ENCODE measurements at places on chromosomes 2 and 18.

GRCh38 chr2:48397846-48398245 lies 132.1 kb upstream of the STON1 start:
- DNase-seq, result no peak

DNA sequence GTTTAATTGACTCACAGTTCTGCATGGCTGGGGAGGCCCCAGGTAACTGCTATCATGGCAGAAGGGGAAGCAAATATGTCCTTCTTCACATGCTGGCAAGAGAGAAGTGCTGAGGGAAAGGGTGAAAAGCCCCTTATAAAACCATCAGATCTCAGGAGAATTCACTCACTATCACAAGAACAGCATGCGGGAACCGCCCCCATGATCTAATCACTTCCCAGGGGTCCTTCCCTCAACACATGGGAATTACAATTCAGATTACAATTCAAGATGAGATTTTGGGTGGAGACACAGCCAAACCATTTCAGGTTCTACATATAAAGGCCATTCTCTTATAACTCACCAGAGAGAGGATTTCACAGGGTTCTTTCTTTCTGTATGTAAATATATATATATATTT lies 62.9 kb downstream of the VRK2 start:
- DNase-seq, result no peak

GRCh38 chr2:101608408-101609310 lies 88.8 kb upstream of the MAP4K4 start:
- no peak for DNase-seq

- DNase-seq, result no peak
Measured at GRCh38 chr18:37611614-37612279, 46.1 kb upstream of the CELF4 start.

- no peak for DNase-seq
Measured at GRCh38 chr2:158975271-158975921, 7.0 kb downstream of the TANC1 start.

DNA sequence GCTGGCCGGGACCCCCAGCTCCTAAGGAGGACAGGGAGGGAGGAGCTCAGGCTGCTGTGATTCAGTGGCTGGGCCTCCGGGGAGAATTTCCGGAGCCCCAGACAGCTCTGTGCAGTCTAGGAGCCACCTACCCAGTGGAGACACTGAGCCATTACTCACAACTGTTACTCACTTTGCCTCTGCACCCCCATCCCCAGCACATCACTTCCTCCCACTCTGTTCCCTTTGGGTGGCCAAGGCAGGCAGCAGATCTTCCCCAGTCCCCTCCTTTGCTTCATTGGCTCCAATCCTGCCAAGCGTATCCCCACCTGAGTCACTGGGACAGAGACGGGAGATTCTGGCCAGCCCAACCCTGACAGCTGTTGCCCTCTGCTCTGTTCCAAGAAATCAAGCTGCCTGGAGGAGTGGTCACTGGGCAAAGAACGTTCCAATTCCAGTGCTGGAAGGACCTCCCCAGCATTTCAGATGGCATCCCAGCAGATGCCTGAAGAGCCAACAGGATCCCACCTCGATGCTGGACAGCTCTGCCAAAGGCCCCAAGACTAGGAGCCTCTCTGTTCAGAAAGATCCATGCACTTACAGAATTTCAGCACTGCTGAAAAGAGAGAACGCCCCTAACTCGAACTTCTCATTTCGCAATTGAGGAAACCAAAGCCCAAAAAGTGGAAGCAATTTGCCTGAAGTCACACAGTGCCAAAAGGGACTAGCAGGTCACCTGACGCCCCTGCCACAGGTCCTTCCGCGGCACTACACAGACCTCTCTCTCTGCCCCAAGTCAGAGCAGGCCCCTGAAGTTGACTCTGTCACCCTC lies 68.3 kb downstream of the TNS1 start:
- DNase-seq, result no peak

DNA sequence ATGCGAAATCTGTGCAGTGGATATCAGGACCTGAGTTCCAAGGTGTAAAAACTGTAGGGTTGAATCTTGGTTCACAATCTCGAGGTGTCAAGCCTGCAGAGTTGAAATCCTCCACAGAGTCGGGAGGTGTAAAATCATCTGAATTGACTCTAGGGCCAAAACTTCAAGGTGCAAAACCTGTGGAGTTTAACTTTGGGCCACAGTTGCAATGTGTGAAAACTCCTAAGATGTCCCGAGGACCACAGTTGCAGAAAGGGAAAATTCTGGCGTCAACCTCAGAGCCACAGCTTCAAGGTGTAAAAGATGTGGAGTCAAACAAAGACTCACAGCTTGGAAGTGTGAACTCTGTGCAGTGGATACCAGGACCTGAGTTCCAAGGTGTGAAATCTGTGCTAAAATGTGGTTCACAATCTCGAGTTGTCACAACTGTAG lies 9.8 kb upstream of the ZNF512 start:
- no peak for DNase-seq

- DNase-seq, result no peak
Measured at GRCh38 chr2:11877764-11878163, 131.3 kb downstream of the LPIN1 start.

- DNase-seq, result no peak
Measured at GRCh38 chr2:132448771-132449170, 32.2 kb downstream of the GPR39 start.

GRCh38 chr2:113173542-113174375 lies at the start of gene PSD4:
TSS of gene PSD4 (plus strand) at chr2:113173971. CDS start at chr2:113182457, 8,486 bp downstream.
- DNase-seq, result peak; percentile 94

GRCh38 chr2:240463274-240463865 lies 27.9 kb downstream of the GPC1 start:
- no peak for DNase-seq

- DNase-seq, result no peak
Measured at GRCh38 chr2:204272610-204273287, 272.5 kb upstream of the PARD3B start.

DNA sequence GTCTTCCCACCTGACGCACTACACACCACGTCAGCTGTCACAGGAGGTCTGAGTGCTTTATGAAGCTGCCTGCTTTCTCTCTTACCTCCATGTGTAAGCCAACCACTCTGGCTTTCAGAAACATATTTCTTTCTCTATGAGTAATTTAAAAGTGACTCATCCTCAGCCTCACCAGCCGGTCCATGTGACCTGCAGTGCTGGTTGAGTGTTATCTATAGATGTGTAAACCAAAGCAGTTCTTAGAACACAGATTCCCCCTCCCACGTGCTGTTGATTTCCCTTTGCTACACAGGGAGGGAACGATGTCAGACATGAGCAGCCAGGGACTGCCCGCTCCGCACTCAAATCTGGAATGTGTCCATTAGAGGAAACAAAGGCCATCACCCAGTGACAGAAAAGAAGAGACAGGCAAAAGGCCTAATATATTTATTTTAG lies 157.8 kb downstream of the BCL2 start:
- peak; percentile 86 for DNase-seq

DNA sequence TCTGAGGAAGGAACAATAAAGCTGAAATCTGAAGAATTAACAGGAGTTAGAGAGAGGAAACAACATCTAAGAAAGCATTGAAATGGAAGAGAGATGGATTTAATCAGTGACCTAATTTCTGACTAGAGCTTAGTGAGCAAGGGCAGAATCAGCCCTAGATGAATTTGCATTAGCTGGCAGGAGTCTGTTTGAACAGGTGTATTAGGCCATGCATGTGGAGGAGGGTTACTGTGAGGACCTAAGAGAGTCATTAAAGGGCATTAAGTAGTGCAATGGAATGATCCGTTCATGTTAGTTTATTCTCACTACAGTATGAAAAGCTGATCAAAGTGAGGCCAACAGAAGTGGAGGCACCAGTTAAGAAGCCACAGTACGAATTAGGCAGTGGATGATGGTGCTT lies 285.3 kb downstream of the GRB14 start:
- no peak for DNase-seq

DNA sequence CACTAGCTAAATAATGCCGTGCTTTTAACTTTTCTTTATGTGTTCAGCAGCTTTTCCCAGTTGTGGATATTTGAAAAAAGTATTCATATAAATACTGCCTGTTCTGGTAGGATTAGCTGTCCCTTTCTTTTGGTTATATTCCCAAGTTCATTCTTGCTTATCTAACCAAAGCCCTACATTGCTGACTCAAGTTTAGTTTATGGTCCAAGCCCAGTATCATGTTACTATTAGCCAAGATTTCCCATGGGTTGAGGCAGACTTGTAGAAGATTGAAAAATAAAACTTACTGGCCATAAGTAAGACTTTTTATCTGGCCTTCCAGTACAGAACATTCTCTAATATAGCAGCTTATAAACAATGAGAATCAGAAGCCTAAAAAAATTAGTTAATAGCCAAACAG lies 49.7 kb upstream of the NFE2L2 start:
- DNase-seq, result no peak

- DNase-seq, result no peak
Measured at GRCh38 chr18:10201659-10202058, 252.8 kb upstream of the APCDD1 start.

DNA sequence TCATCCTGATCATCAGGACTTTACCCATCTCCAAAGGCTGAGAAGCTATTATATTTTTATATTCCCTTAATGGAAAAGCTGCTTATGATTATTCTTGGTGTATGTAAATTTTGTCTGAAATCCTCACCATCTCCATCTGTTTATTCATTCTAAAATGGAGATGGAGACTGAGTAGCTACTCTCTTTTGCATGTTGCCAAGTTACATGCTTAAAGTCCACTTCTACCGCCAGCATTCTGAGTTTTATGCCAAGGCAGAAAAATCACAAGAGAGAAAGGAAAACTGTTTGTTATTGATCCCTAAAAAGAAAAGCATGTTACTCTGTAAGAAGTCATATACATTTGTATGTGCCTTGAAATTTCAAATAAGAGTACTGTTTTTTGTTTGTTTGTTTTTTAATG lies 94.4 kb upstream of the NOSTRIN start:
- no peak for DNase-seq
